ENCODE measurements at places on chromosomes 2 and 18. TPM values are rescaled to one million over a fixed set of nuclear protein-coding genes. Genes with fewer than 3 reads are reported as not detected.

CD302 gene
- polyA plus RNA-seq: 10.3 TPM

SCG2 gene
- polyA plus RNA-seq: 6.7 TPM

ITGA4 gene
- 1.8 TPM for polyA plus RNA-seq

WNT10A gene
- not detected for polyA plus RNA-seq

ZBTB7C gene
- polyA plus RNA-seq: 16.9 TPM

DSG4 gene
- polyA plus RNA-seq: not detected

MAPRE2 gene
- 19.1 TPM for polyA plus RNA-seq

VWA3B gene
- 1.4 TPM for polyA plus RNA-seq

ALPG gene
- polyA plus RNA-seq: 0.10 TPM

MBOAT2 gene
- polyA plus RNA-seq: 12.9 TPM

ACVR2A gene
- 2.1 TPM for polyA plus RNA-seq

KRTCAP3 gene
- 93.5 TPM for polyA plus RNA-seq

MROH2A gene
- polyA plus RNA-seq: 0.06 TPM

SKOR2 gene
- polyA plus RNA-seq: not detected

VPS54 gene
- 11.2 TPM for polyA plus RNA-seq

AGXT gene
- 1.6 TPM for polyA plus RNA-seq

RPL31 gene
- polyA plus RNA-seq: 7,327 TPM

ARID5A gene
- polyA plus RNA-seq: 9.5 TPM

FZD7 gene
- 2.4 TPM for polyA plus RNA-seq

PDE1A gene
- polyA plus RNA-seq: 0.69 TPM

ALLC gene
- polyA plus RNA-seq: not detected

NEU2 gene
- not detected for polyA plus RNA-seq

GKN1 gene
- 78.7 TPM for polyA plus RNA-seq

TUBA3E gene
- polyA plus RNA-seq: 0.09 TPM

CFAP65 gene
- polyA plus RNA-seq: under 0.01 TPM

TPO gene
- polyA plus RNA-seq: 0.60 TPM

NPPC gene
- polyA plus RNA-seq: not detected

SIX2 gene
- not detected for polyA plus RNA-seq

INPP5D gene
- 4.2 TPM for polyA plus RNA-seq

HOXD12 gene
- not detected for polyA plus RNA-seq

PECR gene
- polyA plus RNA-seq: 16.8 TPM

ACTR3 gene
- polyA plus RNA-seq: 108 TPM

IL36RN gene
- polyA plus RNA-seq: not detected

LOXL3 gene
- 1.8 TPM for polyA plus RNA-seq

CAPG gene
- polyA plus RNA-seq: 112 TPM
